ENCODE measurements at places on chromosomes 12 and 14. TPM values are rescaled to one million over a fixed set of nuclear protein-coding genes. Genes with fewer than 3 reads are reported as not detected.

Gene SLC6A15
- 0.28 TPM for total RNA-seq

Gene GNB3
- total RNA-seq = 2.6 TPM

Gene SLC8A3
- 0.98 TPM for total RNA-seq

Gene ATP23
- total RNA-seq = 3.7 TPM

Gene COL2A1
- not detected for total RNA-seq

Gene OR4K2
- not detected for total RNA-seq

Gene SLCO1B1
- not detected for total RNA-seq

Gene DBX2
- not detected for total RNA-seq
